ENCODE measurements at places on chromosomes 2 and 18.

- no peak for DNase-seq
These were observed 14.4 kb upstream of the USP34 start for GRCh38 chr2:61485281-61485680.

GRCh38 chr18:74631623-74632350, 34.1 kb downstream of the ZNF407 start:
- DNase-seq = no peak

- DNase-seq = no peak
These were observed 85.9 kb downstream of the UBE2E3 start for GRCh38 chr2:181066333-181066732.

GRCh38 chr2:30300456-30301221, 69.3 kb downstream of the LBH start:
- DNase-seq = no peak

GRCh38 chr2:238304116-238304515, 15.7 kb upstream of the PER2 start:
- DNase-seq = no peak

DNA sequence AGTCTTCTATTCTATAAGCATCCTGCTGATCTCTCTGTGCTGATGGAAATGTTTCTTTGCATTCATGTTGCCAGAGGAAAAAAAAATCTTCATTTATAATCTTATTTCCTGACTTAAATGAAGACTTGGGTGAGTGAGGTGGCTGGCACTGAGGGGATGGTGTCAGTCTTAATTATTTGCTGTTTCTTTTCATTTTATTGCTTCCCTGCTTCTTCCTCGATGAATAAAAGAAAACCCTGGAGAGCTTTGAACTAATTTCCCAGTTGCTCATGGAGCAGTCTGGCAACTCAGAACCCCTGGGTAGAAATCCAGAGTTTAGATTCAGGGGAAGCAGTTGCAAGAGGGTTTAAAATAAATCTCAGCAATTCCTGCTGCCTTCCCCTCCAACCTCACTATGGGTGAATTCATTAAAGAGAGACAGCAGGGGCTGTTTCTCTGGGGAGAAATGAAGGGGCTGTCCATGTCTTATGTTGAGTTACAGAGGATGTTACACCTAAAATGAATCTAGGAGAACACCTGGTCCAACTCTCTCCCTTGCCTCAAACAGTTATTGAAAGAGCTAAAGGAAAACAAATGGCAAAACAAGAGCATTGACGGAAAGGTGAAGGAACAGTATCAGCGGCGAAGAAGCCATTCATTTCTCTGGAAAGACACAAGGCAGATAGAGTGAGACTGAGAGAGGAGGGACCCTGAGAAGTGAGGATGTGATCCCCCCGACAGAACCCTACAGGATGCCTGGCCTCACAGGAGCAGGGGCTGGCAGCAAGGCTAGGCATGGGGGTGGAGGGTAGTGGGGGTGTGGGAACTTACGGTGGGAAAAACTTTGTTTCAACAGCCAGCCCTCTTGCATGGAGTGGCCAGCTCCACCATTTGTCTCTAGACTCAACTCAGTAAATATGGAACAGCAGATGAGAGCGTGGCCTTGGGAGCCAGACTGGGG, 41.0 kb downstream of the SP110 start:
- no peak for DNase-seq
